Esophagus squamous epithelium (tissue), 5 donors: ENCODE measurements at places on chromosomes 11 and 22.
A peak's percentile ranks its signal among the peaks of the same experiment; 100 is the strongest.

DNA sequence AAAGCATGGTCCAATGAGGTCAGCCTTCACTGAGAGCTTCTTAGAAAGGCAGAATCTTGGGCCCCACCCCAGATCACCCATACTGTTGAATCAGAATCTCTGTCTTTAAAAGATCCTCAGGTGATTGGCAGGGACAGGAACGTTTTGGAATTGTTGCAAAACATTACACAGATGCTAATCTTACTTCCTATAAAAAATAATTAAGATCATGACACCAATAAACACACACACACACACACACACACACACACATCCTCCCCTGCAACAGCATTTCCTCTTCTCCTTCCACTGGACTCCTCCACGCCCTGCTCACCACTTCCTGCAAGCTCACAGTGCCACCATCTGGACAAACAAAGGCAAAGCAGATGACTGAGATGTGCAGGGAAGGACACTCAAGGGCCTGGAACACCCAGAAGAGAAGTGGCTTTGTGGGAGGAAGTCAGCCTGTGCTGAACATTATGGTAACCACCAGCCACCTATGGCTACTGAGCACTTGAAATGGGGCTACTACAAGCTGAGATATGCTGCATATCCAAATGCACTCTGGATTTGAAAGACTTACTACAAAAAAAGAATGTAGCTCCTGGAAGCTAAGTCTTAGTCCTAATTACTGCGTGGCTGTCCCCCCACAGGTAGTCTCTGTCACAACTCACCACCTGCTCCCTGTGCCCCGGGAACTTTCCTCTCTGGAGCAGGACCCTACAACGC, 65.6 kb downstream of the BTG4 start:
- no peaks in the 10 kb centered on the region for H3K36me3 ChIP-seq
- peak; percentile 82 for DNase-seq
- no peaks in the 10 kb centered on the region for H3K27me3 ChIP-seq
- H3K27ac ChIP-seq: no peak overlapping the region

DNA sequence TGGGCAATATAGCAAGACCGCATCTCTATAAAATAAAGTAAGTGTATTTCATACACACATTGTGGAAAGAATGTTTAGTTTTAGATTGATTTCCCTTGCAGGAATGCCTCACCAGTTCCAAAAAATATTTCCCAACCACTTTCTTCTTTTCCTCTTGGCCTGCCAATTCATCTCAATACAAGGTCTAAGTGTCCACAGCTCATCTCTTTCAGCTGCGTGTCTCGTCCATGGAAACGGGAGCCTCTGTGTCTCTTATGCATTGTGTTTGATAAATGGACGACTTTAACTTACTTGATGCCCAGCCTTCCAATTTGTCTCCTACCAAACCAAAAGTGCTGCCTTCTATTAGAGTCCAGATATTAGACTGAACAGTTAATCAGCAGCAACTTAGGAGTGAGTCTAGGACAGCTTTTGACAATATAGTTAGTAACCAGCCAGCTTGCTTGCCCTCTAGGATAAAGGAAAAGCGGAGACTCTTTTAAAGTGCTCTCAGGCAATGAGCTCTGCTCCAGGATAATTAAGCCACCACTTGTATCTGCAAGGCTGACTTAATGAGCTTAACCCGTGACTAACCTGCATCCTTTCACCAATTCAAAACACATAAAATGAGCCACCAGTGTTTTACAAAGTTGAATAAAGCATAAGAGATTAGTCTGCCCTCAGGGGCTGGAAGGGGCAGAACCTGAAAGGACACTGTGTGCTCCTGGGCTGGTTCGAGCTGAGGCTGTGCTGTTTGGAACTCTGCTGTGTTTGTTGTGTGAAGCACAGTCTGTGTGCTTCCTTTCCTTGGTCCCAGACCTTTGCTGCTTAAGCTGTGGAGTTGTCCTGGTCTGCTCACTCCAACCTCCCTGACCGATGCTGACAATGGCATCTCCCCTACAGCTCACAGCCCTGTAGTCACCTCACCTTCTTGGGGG, 27.5 kb downstream of the FBXO7 start:
- no peaks in the 10 kb centered on the region for H3K27me3 ChIP-seq
- H3K4me3 ChIP-seq: no peak overlapping the region
- H3K4me1 ChIP-seq: no peaks in the 10 kb centered on the region
- DNase-seq: no peak
- peaks cover 12% of the 10 kb centered on the region for H3K36me3 ChIP-seq
- no peak overlapping the region for H3K27ac ChIP-seq

GRCh38 chr11:111774955-111775710, 8.9 kb upstream of the PPP2R1B start:
- DNase-seq: no peak
- no peaks in the 10 kb centered on the region for H3K36me3 ChIP-seq
- H3K27me3 ChIP-seq: no peaks in the 10 kb centered on the region
- H3K27ac ChIP-seq: no peak overlapping the region

DNA sequence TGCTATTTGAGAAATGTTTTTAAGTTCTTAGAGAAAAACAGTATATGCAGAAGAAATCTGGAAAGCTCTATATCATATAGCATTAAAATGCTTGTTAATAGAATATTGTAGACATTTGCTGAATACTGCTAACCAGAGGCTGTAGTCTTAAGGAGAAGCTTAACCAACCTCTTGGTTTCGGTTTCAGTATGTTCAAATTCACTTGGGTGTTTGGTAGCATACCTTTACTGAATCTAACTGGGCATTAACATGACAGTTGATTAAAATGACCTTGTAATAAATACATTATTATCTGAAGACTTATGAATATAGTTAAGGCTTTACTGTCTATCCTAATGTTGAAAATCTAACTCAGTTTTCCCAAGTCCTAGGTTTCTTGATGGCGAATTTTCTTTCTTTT, 5.4 kb downstream of the PCF11 start:
- DNase-seq: no peak
- H3K27me3 ChIP-seq: no peaks in the 10 kb centered on the region
- peak overlapping the region; percentile 4 for H3K4me3 ChIP-seq
- H3K4me1 ChIP-seq: peaks cover 20% of the 10 kb centered on the region
- peak overlapping the region; percentile 100 for H3K27ac ChIP-seq

DNA sequence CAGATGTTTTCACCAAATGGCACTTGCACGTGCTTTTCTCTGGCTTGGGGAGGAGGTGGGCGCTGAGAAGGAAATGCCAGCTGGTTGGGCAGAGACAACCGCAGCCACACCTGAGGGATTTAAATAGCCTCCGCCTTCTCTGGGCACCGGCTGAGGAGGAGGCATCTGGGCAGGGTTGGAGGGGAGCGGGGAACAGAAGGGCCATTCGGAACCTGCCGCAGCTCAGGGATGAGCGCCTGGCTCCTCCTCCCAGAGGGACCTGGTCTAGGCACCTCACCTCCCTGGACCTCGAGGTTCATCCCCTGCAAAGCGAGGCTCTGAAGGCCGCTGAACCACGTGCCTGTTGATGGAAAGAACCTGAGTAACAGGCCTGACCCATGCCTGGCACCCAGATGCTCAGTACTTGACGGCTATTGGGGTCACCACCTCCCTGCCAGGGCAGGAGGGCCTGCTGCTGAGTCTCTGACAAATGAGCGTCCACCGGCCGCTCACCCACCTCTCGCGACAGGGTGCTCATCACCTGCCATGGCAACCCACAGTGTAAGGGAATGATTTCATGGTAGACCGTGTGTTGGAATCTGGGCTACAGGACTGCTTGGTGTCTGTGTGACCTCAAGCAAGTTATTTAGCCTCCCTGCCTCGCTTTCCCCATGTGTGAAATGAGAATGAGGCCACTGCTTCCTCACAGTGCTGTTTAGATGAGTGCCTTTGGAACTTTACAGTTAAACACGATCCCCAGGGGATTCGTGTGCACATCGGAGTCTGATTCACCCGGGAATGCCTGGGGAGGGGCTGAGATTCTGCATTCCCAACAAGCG, 2.0 kb upstream of the KDELR3 start:
- peaks cover 62% of the 10 kb centered on the region for H3K27me3 ChIP-seq
- DNase-seq: no peak
- no peak overlapping the region for H3K4me3 ChIP-seq
- H3K4me1 ChIP-seq: peaks cover 32% of the 10 kb centered on the region
- H3K27ac ChIP-seq: no peak overlapping the region
- H3K36me3 ChIP-seq: no peaks in the 10 kb centered on the region

DNA sequence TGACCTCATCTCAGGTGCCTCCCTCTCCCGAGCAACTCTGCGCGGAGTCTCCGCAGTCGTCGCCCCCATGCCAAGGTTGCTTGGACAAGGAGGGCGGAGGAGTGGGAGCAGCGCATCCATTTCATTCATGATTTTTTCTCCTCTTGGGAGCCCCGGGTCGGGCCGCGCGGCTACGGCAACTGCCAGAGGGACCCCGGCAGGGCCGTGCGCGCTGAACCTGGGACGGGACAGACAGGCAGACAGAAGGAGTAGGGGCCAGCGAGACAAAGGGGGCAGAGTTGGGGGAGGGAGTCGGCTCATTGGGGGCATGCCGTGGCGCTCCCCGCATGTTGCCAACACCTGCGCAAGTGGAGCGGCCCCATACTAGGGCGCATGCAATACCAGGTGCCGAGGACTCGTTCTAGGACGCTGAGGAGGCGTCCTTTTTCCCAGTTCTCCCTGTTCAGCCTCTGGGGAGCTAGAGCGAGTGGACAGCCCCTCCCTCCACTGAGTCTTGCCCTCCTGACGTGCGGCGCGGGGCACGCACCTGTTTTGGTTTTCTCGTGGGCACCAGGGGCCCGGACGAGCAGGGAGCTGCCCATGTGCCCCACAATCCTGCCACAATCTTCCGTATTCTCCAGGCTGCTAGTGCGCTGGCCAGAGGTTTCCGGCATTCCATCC, 501 bp upstream of the PTPN5 start:
- peak overlapping the region; percentile 14 for H3K4me3 ChIP-seq
- H3K27ac ChIP-seq: no peak overlapping the region
- no peak for DNase-seq
- peaks cover 8% of the 10 kb centered on the region for H3K27me3 ChIP-seq
- peaks cover 10% of the 10 kb centered on the region for H3K4me1 ChIP-seq
